Stimulated activated CD8-positive, alpha-beta memory T cell treated with anti-CD3 and anti-CD28 coated beads, Interleukin-7, amount 100 ng/mL, for 1 hour (primary cell): ENCODE measurements at places on chromosomes 2 and 18.

DNA sequence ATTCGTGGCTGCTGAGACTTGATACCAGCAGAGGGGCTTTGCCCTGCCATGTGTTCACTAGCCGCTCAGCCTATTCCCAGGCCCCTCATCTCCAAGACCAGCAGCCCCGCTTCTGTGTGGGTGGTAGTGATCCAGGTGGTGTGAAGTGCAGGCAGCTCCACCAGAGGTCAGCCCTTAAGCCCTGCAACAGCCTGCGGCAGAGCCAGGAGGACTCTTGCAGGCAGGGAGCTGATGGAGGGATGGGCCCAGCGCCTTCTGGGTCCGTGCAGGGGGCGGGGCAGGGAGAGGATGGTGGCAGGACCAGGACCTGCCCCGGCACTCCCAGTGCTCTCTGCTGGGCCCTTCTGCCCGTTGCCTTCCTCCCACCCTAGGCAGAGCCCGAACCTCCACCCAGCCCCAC, 162.0 kb downstream of the SH3BP4 start:
- no peak for DNase-seq

GRCh38 chr2:3777966-3778365, 74.6 kb downstream of the DCDC2C start:
- no peak for DNase-seq

- no peak for DNase-seq
Measured at GRCh38 chr18:61946449-61946848, 53.6 kb upstream of the RNF152 start.

DNA sequence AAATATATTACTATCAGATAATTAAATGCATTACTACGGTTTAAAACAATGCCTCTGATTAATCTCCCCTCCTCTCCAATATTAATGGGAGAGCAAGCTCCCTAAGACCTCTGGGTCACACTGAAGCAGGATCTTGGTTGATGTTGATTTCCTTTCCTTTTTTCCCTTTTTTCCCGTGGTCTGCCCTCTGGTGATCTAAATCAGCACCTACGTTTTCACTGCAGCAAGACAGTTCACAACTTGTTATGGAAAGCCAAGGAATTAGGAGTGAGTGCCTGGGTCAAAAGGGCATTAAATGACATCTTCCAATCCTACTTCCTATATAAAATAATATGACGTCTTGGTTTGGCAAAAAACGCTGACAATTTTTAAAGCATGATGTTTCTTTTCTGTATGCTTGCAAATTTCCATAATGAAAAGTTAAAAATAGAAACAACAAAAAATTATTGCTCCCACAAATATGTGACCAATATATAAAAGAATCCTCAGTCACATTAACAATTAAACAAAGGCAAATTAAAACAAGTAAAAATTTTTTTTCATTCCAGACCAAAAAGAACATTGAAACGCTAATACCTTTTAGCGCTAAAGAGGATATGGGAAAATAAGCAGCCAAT, 7.9 kb upstream of the CFAP36 start:
- no peak for DNase-seq

DNA sequence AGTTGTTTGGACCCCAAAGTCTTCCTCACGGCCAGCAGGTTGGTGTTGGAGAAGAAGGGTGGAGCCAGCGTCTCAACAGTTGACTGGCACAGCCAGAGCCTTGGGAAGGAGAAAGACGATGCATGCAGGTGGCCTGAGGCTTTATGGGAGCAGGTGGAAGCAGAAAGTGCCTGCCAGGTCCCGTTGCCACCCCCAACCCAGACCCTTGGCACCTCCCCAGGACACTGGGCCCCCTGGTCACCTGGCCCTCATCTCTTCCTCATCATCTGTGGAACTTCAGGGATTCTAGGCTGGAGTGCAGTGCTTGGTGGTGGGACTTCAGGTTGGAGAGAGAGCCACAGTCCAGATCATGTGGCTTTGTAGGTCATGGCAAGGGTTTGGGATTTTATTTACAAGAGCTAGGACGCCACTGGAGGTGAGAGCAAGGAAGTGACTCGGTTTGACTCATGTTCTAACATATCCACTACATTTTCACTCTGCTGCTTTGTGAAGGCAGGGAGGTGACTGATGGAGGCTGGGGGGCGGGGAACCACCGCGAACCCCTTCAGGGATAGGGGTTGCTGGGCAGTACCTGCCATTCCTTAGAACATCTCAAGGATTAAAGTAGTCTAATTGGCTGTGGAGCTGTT, 62.5 kb upstream of the B3GNT7 start:
- DNase-seq: no peak

GRCh38 chr2:12107939-12108338, 361.5 kb downstream of the LPIN1 start:
- no peak for DNase-seq

DNA sequence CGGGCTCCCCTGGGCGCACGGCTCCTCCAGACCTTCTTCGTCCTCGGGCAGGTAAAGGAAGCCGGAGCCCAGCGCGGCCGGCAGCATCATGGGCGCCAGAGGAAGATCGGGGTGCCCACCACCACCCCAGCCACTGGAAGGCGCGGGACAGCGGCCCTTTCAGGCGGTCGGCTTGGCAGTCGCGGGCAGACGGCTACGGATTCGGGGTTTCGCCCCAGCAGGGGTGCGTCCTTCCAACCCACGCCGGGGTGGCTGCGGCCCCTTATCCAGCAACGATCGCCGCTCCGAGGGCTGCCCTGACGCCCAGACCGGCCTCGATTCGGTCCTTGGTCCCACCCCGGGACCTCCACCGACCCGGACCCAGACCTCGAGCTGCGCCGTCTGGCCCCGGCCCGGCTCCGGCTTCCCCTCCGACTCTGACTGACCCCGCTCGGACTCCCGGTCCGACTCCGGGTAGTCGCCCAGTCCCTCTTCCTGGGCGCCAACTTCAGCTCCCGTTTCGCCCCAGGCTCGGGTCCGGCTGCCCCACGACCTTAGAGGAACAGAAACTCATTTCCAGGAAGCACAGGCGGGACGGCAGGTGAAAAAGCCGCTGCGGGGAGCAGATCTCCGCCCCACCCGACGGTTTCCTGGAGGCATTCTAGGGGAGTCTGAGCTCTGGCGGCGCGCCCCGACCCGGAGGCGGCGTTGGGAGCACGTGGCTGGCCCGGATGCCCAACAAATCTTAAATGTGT, 30.2 kb upstream of the SSB start:
- no peak for DNase-seq

- DNase-seq: no peak
Measured at GRCh38 chr18:59853380-59853779, 46.4 kb upstream of the PMAIP1 start.

DNA sequence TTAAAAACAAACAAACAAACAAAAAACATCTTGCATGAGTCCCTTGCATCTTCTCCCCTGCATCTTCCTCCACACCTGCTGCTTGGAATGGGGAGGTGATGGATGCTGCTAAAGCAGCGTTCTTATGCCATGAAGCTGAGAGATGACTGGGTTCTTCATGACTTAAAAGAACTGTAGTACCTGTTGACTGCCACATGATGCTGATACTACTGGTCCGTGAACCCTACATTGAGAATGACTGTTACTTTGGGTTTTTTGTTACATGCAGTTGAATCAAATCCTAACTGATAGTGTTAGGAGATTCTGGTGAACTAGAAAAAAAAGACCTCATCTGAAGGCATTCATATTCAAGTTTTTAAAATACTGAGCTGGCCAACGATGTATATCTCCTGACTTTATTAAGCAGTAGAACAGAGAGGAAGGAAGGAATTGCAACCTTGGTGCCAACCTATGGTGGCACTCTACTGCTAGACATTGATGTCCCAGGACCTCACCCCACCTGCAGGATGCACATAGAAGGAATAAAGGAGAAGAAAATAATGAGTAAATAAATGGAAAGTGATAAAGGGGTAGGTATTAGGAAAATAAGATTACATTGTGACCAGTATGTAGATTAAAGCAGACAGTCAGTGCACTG, 63.2 kb upstream of the SPAG16 start:
- DNase-seq: no peak

DNA sequence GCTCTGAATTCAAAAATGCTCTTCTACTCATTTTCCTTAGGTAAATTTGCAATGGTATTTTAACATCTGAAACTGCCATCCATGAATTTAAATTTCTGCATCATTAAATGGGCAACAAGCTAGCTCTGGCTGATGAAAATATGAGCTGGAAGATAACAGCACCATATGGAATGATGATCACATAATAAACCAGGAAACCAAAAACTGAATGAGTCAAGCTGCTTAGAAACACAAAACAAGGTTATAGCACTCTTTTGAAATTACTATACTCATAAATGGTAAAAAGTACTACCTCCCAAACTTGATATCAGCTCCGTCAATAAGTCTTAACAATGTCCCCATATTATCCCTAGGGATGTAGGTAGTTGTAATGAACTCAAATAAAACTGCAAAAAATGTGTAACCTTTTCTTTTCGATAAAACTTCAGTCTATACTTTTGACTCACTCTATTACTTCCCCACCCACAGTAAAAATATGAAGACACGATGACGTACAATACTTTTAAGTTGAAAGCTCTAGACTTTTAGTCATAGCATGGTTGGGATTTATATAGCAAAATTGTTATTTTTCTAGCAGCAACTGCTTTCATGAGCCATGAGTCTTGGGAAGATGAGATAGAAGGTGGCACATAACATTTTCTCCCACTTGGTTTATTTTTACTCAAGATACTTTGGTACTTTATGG, 396.7 kb downstream of the CDH2 start:
- no peak for DNase-seq

GRCh38 chr2:59461127-59461526, 1092.3 kb downstream of the BCL11A start:
- no peak for DNase-seq

DNA sequence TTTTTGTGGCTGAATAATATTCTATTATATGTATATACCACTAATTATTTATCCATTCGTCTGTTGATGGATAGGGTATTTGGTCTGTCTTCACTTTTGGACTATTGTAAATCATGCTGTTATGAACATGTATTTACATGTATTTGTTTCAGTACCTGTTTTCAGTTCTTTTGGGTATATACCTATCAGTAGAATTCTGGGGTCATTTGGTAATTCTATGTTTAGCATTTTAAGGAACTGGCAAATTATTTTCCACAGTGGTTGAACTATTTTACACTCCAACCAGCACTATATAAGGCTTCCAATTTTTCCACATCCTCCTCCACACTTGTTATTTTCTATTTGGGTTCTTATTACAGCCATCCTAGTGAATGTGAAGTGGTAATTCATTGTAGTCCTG, 12.4 kb upstream of the TANK start:
- no peak for DNase-seq

- no peak for DNase-seq
Measured at GRCh38 chr18:12056884-12057402, 36.7 kb upstream of the ANKRD62 start.

- no peak for DNase-seq
Measured at GRCh38 chr2:238484522-238485452, 58.1 kb downstream of the ASB1 start.

DNA sequence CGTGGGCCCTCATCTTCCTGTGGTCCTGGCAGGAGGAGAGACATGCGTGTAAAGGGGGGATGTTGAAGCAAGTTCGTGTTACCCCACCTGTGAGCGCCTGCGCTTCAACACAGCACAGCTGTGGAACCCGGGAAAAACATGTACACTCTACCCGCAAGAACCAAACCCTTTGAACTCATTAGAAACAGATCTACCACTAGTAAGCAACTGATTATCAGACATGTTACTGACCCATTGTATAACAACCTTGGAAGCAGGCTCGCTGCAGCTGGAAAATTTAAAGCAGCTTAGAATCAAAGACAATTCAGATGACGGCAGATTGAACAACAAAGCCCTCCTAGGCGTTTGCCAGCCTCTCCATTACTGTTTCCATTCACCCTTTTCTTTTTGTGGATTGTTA, 771.7 kb upstream of the SALL3 start:
- no peak for DNase-seq

GRCh38 chr2:230872968-230873660, 8.4 kb downstream of the ITM2C start:
- DNase-seq: no peak

GRCh38 chr2:57760381-57760801, 286.2 kb upstream of the VRK2 start:
- no peak for DNase-seq

- no peak for DNase-seq
Measured at GRCh38 chr2:240581811-240582210, 4.7 kb upstream of the CAPN10 start.

- no peak for DNase-seq
Measured at GRCh38 chr2:152344579-152345195, 9.7 kb downstream of the FMNL2 start.

DNA sequence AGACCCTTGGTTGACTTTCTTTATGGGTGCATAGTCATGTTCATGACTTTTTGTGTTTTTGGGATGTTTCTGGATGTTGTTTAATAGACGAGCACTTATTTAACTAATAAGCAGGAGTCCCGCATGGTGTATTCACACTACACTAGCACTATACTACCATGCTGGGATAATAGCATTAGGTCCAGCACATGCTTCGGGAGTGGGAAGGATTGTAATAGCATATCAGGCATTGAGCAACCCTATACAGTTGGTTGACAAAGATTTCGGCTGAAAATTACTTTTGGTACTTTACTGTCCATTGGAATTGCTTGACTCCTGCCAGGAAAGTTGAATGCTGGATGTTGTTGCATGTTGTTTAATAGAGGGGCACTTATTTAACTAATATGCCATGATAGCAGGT, 2.8 kb downstream of the SH3RF3 start:
- no peak for DNase-seq

- DNase-seq: no peak
Measured at GRCh38 chr18:35106845-35107148, 65.6 kb downstream of the MAPRE2 start.

DNA sequence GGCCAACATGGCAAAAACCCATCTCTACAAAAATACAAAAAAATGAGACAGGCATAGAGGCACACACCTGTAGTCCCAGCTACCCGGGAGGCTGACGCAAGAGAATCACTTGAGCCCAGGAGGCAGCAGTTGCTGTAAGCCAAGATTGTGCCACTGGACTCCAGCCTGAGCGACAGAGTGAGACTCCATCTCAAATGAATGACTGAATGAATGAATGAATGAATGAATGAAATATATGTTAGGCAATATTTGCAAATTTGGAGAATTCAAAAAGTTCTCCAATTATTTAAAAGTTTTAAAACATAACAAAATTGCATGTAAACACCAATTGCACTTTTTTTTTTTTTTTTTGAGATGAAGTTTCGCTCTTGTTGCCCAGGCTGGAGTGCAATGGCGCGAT, 61.7 kb downstream of the STRN start:
- DNase-seq: no peak

DNA sequence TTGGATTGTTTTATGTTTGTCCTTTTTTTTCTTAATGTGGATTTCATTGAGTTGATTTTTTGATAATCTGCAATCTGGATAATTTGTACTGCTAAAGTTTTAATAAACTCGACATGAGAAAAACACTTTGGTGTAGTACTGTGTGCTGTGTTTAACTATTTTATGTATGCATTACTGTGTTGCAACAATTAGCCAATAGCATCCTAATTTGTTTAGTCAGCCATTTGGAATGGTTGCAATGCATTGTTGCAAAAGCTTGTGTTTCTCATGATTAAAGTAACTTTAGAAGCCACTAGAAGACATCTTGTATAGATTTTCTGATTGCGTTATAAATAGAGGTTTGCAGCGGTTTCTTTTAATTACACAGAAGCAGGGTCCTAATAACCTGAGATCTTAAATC, 53.5 kb downstream of the PPIG start:
- no peak for DNase-seq
